ENCODE measurements at places on chromosomes 3 and 15.
A peak's percentile ranks its signal among the peaks of the same experiment; 100 is the strongest.

- peak; percentile 42 for DNase-seq
Measured at GRCh38 chr15:29074045-29074444, 188.3 kb downstream of the APBA2 start.

DNA sequence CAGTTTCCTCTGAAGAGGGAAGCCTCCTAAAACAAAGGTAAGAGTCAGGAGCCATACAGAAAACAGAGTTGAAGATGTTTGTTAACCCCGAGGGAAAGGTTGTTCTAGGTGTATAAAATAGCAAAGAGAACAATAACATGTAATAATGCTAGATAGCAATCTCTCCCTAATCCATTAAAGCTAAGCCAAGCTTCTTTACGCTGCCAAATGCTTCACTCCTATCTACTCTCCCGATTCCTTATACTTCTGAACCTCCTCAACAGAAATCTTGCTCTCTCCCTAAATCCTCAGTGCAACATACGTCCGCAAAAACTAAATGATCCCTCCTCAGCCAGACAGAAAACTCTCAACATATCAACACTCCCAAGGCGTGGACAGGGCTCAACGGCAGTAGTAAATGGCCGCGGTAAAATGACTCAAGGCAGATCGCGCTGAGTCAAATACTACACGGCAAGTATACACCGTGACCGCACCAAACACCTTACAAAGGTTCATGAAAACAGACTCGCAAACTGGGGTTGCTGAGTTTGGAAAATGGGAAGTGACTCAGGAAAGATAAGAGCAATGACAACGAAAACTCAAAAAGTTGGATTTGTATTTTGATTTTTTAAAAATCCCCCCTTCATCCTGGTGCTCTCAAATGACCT lies 682 bp downstream of the CLDND1 start:
- DNase-seq: peak; percentile 62

DNA sequence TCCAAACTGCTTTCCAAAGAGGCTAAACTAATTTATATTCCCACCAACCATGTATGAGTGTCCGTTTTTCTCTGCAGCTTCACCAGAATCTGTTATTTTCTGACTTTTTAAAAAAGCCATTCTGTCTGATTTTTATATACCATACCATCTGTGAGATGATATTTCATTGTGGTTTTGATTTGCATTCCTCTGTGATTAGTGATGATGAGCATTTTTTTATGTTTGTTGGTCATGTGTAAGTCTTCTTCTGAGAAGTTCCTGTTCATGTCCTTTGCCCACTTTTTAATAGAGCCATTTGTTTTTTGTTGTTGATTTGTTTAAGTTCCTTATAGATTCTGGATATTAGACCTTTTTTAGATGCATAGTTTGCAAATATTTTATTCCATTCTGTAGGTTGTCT lies 179.4 kb upstream of the ALCAM start:
- DNase-seq: no peak

DNA sequence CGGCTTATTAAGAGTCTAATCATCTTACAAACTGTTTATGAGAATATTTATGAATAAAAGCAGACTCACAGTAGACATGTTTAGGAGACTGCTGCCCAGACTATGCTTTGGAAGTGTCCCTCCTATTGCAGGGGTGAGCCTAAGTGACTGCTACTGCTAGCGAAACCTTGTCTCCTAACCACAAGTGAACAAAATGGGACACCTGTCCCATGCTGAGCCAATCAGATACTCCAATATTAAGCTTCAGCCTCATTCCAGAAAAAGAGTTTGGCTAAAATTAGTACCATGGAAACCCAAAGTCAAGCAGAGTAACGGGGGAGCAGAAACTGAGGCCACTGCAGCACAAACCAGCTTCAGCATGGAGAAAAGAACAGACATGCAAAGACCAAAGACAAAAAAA lies 4.6 kb downstream of the DENND6A start:
- no peak for DNase-seq

- DNase-seq: no peak
Measured at GRCh38 chr3:144059481-144059880, 87.9 kb downstream of the DIPK2A start.

DNA sequence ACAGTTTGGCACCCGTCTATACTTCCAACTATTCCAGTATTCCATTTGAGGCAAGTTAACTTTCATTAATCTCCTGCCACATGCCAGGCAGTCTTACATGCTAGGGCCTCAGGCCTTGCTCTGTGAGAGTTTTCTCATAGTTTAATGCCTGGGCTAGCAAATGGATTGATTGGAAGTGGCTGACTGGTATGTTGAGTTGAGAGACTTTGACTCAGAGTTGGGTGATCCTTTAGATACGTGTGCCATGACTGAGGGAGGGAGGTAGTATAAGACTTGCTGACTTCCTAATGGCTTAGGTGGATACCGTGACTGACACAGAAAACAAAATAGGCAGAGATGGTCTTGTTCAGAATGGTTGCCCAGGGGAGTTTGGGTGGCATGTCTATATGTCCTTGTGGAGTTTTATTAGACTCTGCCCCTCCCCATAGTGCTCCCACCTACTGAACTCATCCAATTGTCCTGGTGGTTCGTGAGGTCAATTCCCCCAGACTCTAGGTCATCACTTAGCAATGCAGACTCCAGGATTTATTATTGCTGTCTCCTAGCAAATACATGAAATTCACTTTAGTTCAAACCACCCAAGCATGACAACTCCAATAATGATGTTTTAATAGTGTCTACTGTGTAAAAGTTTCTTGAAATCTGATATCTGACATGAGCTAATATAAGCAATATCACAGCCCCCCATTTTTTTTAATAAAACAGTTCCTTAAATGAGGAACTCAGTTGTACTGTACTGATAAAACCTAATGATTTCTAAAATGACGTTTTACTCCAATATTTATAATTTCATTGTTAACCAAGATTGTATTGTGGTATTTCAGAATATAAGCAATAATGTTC lies 413.9 kb upstream of the MDFIC2 start:
- DNase-seq: no peak

GRCh38 chr3:157844216-157844615 lies 262.0 kb downstream of the SHOX2 start:
- no peak for DNase-seq

GRCh38 chr3:180590396-180590795 lies 11.6 kb upstream of the TTC14 start:
- DNase-seq: no peak

GRCh38 chr15:70521576-70522322 lies 241.6 kb downstream of the UACA start:
- DNase-seq: no peak

GRCh38 chr3:170728181-170728580 lies 141.8 kb downstream of the RPL22L1 start:
- no peak for DNase-seq

- DNase-seq: peak; percentile 46
Measured at GRCh38 chr3:181623924-181624694, 87.6 kb upstream of the SOX2 start.

- DNase-seq: no peak
Measured at GRCh38 chr15:60787837-60788691, 309.1 kb upstream of the ICE2 start.

- no peak for DNase-seq
Measured at GRCh38 chr3:30042916-30043555, 563.4 kb upstream of the TGFBR2 start.

DNA sequence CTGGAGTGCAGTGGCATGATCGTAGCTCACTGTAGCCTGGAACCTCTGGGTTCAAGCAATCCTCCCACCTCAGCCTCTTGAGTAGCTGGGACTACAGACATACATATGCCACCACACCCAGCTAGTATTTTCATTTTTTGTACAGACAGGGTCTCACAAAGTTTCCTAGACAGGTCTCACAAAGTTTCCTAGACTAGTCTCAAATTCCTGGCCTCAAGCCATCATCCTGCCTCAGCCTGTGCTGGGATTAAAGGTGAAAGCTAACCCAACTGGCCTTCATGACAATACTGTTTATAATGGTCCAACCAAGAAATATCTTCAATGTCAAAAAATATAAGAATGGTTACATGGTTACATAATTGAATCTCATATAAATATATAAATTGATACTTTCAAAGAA lies 24.0 kb downstream of the GPR176 start:
- DNase-seq: no peak

DNA sequence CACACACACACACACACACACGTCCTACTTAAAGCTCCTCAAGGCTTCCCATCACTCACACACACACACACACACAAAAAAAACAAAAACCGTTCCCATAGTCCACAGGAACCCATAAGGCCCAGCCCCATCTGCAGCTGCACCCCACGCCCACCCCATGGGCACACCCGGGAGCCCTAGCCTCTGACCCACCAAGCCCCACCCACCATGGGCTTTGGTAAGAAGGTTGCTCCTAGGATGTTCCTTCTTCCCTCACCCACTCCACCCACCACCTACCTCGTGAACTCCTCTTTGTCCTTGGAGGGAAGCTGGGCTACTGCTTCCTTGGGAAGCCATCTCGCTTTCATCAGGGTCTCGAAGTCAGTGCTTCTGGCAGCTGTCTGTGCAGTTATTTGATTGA lies 115.1 kb downstream of the TPRA1 start:
- no peak for DNase-seq

DNA sequence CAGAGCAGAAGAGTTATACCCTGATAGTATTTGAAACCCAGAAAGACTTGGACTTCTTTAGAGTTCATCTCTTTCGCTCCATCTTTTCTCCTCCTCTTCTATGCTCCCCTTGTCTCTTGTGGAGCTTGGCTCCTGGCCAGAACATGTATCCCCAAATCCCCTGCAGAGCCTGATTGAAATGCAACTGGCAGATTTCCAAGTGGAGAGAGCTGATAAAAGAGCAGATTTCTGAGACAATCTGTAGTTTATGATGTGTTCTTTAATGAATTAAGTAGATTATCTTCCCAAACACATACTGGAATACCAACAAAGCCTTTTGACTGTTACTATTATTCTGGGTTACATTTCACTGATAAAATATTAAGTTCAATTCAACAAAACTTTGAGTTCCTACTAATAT lies 33.4 kb downstream of the UNC13C start:
- DNase-seq: no peak

GRCh38 chr3:38960953-38961622 lies 90.7 kb downstream of the SCN11A start:
- DNase-seq: peak; percentile 58

GRCh38 chr15:49810720-49811119 lies 189.9 kb downstream of the DTWD1 start:
- no peak for DNase-seq

GRCh38 chr3:111936191-111936841 lies 42.5 kb upstream of the ABHD10 start:
- peak; percentile 68 for DNase-seq

DNA sequence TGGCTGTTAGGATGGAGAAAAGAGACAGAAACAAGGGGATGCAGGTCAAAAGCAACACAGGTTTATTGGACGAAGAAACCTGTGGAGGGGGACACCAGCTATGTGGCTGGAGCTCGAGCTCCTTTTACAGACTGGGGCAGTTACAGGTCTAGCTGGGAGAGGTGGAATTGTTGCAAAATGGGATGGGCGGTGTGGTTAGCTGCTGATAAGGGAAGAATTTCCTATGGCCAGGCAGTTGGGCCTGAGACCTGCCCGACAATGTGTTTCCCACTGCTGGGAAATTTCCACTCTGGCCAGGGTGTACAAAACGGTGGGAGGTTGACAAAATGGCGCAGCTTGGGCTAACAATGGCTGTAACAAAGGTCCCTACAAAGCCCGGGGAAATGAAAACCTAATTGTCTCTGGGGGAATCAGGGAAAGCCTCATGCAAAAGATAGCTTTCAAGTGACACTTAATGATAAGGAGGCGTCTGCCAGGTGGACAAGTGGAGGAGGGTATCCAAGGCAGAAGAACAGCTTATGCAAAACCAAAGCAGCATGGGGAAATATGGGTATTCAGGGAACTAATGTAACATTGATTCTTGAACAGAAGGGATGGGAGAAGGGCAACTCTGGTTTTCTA lies 137.4 kb upstream of the SGO1 start:
- DNase-seq: peak; percentile 31

- no peak for DNase-seq
Measured at GRCh38 chr15:75357976-75358673, 10.3 kb downstream of the MAN2C1 start.

- DNase-seq: peak; percentile 24
Measured at GRCh38 chr3:11172096-11172690, 17.9 kb downstream of the HRH1 start.

- DNase-seq: no peak
Measured at GRCh38 chr3:101050046-101050445, 56.8 kb upstream of the ABI3BP start.

DNA sequence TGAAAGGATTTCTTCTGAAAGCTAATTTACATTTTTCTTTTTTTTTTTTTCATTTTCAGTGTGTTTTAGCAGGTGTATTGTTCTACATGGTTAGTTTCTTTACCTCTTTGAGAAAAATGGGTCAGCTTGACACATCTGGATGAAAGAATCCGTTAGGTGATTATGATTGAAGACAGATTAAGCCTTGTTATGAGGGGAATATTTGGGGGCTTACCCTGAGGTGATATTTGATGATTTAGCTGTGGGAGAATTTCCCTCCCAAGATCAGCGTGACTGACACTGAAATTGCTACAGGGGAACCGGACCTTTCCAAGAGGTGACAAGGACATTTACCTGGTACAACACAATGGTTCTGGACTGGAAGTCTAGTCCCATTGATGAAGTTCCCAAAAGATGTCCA lies 147.5 kb downstream of the NFKBIZ start:
- no peak for DNase-seq

GRCh38 chr3:150603980-150604319 lies 829 bp downstream of the SELENOT start:
- no peak for DNase-seq

GRCh38 chr15:88909956-88910831 lies 3.0 kb downstream of the MFGE8 start:
- DNase-seq: no peak

DNA sequence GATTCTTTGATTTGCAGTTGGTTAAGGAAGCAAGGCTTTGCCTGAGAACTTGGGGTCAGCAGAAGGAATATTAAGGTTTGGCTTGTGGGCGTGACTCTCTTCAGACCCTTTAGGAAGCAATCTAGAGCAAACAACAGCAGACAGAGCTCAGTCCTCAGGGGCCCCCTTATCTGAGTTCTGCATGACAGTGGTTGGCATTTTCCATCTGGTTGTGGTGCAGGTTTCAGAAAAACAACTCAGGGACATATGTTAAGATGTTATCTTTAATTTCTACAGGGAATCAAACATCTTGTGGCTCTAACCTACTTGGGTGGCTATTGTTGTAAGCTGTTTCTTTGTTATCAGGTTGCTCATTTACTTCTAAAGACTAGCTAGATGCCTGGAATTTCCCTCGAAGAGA lies 141.4 kb downstream of the VPS8 start:
- DNase-seq: peak; percentile 5

DNA sequence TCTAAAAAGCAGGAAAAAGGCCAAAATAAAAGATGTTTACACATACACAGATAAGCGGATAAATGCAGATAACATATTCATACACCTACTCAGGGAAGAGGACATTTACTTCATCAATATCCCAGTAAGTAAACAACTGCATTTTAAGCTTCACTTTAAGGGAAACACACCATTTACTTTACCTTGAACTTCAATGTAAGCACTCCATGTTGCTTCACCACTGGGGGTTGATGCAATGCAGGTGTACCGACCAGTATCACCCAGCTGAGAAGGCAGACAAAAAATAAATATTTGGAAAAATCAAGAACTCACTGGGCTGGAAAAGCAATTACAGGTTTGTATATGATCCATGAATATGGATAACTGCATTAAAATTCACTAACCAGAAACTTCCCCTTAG lies 1099.5 kb downstream of the ROBO1 start:
- DNase-seq: no peak

GRCh38 chr3:114706591-114707232 lies 412.9 kb downstream of the TIGIT start:
- DNase-seq: peak; percentile 21
